ENCODE measurements at places on chromosomes 4 and X. TPM values are rescaled to one million over a fixed set of nuclear protein-coding genes. Genes with fewer than 3 reads are reported as not detected.

SPATA4 gene
- total RNA-seq: 0.28 TPM

PLK4 gene
- total RNA-seq: 1.1 TPM

CXorf65 gene
- not detected for total RNA-seq

ZDHHC15 gene
- under 0.01 TPM for total RNA-seq

GPR119 gene
- total RNA-seq: not detected

TEC gene
- 0.71 TPM for total RNA-seq

SMIM31 gene
- total RNA-seq: not detected

EDA2R gene
- 13.6 TPM for total RNA-seq

CENPI gene
- total RNA-seq: 2.8 TPM

RGS12 gene
- 14.0 TPM for total RNA-seq

SPCS3 gene
- 105 TPM for total RNA-seq

HMX1 gene
- not detected for total RNA-seq

IGSF1 gene
- not detected for total RNA-seq

NPY2R gene
- total RNA-seq: not detected

RBMXL3 gene
- total RNA-seq: not detected

GPR34 gene
- not detected for total RNA-seq

F8A3 gene
- total RNA-seq: 0.55 TPM

PABPC1L2A gene
- total RNA-seq: not detected

OTUD6A gene
- total RNA-seq: not detected

OCIAD1 gene
- 72.9 TPM for total RNA-seq
